Coronary artery (tissue), 2 donors: ENCODE measurements at places on chromosomes 12 and 14.

DNA sequence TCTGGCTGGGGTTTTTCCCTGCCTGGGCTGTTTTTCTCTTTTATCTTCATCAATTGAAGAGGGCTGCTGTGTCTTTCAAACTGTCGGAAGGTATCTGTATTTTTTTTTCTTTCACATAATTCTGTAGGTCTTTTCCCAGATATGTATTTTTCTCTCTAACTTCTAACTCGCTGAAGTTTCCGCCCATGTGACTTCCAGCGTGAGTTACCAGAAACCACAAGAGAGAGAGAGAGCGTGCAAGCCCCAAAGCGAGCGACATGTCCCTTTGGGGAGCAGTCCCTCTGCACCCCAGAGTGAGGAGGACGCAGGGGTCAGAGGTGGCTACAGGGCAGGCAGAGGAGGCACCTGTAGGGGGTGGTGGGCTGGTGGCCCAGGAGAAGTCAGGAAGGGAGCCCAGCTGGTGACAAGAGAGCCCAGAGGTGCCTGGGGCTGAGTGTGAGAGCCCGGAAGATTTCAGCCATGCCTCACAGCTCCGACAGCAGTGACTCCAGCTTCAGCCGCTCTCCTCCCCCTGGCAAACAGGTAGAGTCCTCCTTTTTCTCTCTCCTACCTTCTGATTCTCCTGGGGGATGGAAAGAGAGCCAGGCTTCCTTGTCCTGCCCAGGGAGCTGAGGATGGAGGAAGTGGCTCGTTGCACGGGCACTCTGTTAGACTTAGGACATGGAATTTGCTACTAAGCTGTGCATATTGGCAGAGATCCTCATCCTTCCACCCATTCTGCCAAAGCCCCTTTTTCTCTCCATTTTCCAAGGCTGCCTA, at the start of gene BATF:
Gene BATF, plus strand, starts transcription at position 246 of the 759 bp plus-strand sequence. Its CDS starts 214 bp downstream, at position 460.
- DNase-seq = no peak

- no peak for DNase-seq
These were observed 42.5 kb downstream of the PRKAB1 start for GRCh38 chr12:119710374-119710964.

- DNase-seq = no peak
These were observed 47.7 kb upstream of the MAP3K9 start for GRCh38 chr14:70856851-70857495.

GRCh38 chr14:39419272-39419671, 13.0 kb downstream of the FBXO33 start:
- DNase-seq = no peak

DNA sequence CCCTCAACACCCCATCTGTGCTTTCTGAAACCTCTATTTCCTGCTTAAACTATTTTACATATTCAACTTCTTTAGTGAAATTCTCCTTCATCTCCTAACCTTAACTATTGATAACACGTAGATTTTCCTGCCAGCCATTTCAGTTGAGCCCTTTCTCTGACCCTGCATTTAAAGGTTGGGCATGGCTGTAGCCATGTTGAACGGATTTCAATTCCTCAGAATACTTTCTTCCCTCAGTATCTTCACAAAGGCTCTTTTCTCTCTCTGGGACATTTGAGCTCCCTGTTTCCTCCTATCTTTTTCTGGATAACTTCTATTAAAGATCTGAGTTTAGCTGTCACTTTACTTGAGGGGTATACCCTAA, 1.2 kb downstream of the PPHLN1 start:
- no peak for DNase-seq

- DNase-seq = no peak
These were observed 29.1 kb downstream of the CDC42BPB start for GRCh38 chr14:103028161-103028767.

GRCh38 chr12:57135527-57136326, 7.4 kb downstream of the LRP1 start:
- DNase-seq = no peak

DNA sequence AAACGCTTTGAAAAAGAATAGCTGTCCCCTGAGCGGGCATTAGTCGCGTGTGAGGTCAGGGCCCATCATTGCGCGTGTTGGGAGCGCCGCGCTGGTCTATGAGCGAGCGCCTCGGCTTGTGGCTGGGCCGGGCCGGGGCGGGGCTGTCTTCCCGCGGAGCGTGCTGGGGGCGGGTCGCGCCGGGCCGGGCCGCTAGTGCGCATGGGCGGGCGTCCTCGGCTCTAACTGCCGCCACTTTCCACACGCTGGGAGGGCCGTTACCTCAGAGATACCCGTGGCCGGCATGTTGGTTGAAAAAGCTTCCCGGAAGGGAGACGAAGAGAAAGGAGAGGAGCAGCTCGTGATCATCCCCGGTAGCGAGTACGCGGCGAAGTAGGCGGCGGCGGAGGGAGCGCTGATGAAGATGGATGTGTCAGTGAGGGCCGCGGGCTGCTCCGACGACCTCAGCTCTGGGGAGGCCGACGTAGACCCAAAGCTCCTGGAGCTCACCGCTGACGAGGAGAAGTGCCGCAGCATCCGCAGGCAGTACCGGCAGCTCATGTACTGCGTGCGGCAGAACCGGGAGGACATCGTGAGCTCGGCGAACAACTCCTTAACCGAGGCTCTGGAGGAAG, at the start of gene EID3:
Gene EID3, plus strand, starts transcription at position 202 of the 614 bp plus-strand sequence. Its CDS starts 196 bp downstream, at position 398.
- DNase-seq = peak; percentile 89

GRCh38 chr12:126915309-126915708, 1351.7 kb upstream of the TMEM132C start:
- DNase-seq = no peak

DNA sequence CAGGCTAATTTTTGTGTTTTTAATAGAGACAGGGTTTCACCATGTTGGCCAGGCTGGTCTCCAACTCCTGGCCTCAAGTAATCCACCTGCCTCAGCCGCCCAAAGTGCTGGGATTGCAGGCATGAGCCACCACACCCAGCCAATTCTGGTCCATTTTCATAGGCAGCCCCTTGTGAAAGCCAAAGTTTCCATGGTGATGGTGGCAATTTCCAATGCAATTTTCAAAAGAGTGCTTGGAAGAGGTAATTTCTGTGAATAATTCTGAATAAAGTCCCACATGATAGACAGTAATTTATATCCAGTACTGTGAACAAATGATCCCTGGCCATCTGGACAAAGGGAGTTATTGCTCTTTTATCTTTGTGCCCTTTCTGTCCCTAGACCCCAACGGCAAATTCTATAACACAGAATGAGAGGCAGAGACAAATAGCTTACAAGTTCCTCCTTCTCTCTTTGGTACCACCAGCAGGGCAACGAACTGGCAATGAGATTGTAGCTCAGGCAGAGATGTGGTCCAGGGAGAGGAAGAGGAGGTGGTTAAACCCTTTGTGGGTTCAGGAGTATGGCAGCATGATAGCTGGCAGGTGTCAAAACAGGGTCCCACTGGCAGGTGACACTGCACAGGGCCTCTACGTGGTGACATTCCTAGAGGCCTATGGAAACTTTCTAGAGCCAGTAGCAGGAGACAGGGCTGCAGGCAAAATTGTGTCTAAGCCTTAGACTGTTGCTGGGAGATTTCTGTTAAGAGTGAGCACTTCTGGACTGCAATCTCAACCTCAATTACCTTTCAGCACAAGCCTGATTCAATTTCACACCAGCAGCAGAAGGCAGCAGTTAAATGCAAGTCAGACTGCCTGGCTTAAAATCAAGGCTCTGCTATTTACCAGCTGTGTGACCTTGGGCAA, 46.5 kb downstream of the NT5DC3 start:
- no peak for DNase-seq

GRCh38 chr12:110343736-110344555, 59.6 kb downstream of the ANAPC7 start:
- no peak for DNase-seq

- no peak for DNase-seq
These were observed 2.6 kb upstream of the WNT10B start for GRCh38 chr12:48973941-48974673.

GRCh38 chr14:58151133-58152013, 640 bp downstream of the ARMH4 start:
- no peak for DNase-seq

DNA sequence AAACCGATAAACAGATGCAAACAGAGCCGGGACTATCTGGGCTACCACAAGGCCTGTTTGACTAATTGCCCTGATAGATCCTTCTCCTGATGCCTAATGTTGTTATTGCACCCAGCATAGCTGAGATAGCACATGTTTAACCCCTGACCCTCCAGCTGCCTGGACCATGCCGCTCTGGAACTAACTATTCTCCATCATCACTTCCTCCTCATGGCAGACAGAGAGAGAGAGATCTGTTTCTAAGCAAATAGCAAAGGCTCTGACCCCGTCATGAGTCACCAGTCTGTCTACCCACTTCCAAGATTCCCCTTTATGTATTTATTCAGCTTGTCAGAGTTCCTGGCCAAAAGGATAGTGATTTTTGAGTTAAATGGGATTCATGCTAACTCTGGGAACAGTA, 58.2 kb upstream of the FLRT2 start:
- no peak for DNase-seq

GRCh38 chr12:34398366-34398705, 376.0 kb downstream of the ALG10 start:
- DNase-seq = peak; percentile 55

DNA sequence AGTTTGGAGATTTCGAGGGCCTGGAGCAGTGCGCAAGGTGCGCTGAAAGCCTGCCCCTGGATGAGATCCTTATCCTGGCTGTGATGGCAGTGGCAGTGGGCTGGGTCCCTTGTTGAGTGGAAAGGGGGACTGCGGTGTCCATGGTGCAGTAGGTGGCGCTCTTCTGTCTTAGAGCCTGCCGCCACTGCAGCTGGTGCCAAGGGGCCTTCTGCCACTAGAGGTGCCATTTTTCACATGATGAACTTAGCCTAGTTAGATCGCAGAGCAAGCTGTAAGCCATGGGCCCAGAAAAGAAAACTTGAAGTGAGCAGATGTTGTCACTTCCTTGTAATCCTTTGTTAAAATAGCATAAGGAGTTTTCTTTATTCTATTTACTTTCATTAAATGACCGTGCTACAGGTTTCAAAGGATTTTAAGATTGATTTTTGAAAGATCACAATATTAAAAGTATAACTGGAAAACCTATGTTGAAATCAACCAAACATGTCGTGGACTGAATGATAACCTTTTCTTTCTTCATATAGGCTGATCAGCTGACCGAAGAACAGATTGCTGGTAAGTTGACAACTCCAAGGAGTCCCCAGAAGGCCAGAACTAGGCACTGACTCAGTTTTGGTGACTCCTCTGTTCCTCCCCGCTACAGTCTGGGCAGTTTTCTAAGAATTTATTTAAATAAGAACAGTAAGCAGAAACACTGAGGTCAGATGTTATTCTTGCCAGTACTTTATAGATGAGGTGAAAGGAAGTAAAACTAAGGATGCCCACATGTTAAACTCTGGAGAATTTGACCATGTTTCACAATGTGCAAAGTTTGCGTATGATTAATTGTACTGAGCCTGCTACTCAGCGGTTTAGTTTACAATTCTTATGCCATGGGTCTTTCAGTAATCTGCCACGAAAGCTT, 3.0 kb downstream of the CALM1 start:
- peak; percentile 89 for DNase-seq

DNA sequence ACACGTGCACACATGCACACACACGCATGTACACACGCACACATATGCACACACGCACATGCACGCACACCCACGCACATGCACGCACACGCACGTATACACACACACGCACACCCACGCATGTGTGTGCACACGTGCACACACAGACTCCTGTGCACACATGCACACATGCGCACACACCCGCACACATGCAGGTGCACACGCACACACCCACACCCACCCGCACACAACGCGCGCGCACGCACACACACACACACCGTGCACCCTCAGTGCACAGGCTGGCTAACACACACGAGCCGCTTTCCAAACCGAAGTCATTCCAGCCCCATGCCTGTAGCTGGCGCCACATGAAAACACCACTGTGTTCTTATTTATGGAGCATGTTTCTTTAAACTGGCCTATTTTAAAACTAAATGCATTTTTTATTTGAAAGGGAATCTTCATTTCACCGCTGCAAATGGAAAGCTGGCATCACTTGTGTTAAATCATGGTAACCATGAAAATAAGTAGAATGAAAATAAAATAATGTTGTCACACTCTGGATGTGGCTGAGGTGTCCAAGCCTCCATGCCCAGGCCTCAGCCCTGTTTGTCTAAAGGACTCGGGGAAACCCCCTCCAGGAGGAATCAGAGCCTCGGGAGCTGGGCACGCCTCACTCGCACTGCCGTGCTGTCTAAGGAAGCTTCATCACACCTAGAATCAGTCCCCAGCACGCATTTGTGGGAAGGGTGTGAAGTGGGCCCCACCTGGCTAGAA, 45.1 kb downstream of the GALNT9 start:
- no peak for DNase-seq

DNA sequence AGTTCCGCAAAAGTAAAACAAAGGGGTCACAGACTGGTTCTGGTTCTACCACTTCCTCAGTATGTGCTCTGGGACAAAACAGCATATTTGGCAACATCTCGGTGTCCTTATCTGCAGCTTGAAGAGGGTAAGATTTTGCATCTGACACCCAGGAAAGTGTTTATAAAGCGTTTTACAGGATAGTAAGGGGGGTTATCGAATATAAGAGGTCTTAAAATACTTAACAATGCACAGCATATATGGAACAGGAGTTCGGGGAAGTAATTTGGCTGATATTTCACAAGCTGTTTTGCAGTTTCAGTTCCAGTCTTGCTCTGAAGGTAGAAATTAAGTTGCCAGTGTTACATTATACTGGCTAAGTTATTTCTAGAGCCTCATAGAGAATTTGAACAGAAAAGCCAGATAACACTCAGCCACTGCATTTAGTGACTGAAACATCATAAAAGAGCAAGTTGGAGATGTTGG, 904 bp upstream of the MAP4K5 start:
- no peak for DNase-seq

DNA sequence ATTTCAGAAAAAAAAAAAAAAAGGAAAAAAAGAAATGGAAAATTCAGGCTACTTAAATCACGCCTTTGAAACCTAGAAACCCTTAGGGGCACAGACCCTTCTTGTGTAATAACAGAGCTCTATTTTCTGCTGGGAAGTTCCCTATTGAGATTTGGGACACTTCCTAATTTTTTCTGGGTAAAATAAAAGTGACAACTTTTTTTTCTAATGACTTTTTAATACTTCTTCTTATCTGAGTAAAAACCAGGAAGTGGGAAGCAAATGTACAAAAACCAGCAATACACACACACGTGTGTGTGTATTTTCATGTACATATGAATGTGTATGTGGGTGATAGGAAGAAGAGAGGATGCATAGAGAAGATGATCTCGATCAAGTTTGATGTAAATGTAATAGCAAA, 35.8 kb downstream of the ETV6 start:
- no peak for DNase-seq

DNA sequence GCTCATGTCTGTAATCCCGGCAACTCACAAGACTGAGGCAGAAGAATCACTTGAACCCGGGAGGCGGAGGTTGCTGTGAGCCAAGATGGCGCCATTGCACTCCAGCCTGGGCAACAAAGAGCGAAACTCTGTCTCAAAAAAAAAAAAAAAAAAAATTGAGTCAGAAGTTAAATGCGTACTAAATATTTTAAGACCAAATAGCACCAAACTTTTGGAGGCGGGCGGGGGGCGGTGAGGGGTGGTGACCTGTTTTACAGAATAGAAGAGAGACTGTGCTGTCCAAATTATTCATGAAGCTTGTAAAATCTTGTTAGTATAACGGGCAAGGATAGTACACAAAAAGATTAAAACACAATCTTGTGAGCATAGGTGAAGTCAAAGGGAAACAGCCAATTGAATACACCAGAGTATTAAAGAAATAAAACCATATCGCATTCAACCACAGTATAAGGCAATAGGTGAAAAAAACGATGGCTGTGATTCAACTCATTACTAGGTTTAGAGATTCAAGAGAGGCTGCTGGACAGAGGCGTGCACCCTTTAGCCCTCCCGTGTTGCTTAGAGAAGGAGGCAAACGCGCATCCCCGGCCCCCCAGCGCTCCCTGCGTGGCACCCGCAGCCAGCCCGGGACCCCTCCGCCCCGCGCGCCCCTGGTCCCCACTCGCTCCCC, 571 bp downstream of the ZNF891 start:
- no peak for DNase-seq

GRCh38 chr14:21026988-21027315, 2.1 kb upstream of the NDRG2 start:
- peak; percentile 72 for DNase-seq
